Activated CD4-positive, alpha-beta T cell treated with anti-CD3 and anti-CD28 coated beads, Interleukin-2, amount 10 ng/mL, durations not matched to agents 24 days and 14 days (primary cell): ENCODE measurements at places on chromosomes 2 and 18.

- no peak overlapping the region for H3K27ac ChIP-seq
- peaks cover 6% of the 10 kb centered on the region for H3K36me3 ChIP-seq
- no peaks in the 10 kb centered on the region for H3K27me3 ChIP-seq
- no peak overlapping the region for H3K4me3 ChIP-seq
Measured at GRCh38 chr2:105587637-105588036, 157.1 kb upstream of the NCK2 start.

GRCh38 chr2:241855245-241855887 is 3.3 kb downstream of the PDCD1 start:
- H3K4me3 ChIP-seq: peak overlapping the region; percentile 89
- H3K27ac ChIP-seq: no peak overlapping the region
- no peak for DNase-seq

GRCh38 chr2:164960159-164960558 is 4.8 kb upstream of the SLC38A11 start:
- peaks cover 8% of the 10 kb centered on the region for H3K27me3 ChIP-seq
- no peaks in the 10 kb centered on the region for H3K36me3 ChIP-seq
- no peaks in the 10 kb centered on the region for H3K4me1 ChIP-seq
- no peak overlapping the region for H3K27ac ChIP-seq
- DNase-seq: no peak
- H3K4me3 ChIP-seq: no peak overlapping the region

- no peak for DNase-seq
- peaks cover 6% of the 10 kb centered on the region for H3K27me3 ChIP-seq
- no peak overlapping the region for H3K4me3 ChIP-seq
- H3K4me1 ChIP-seq: no peaks in the 10 kb centered on the region
Measured at GRCh38 chr2:227252831-227253230, 72.2 kb upstream of the MFF start.

- no peaks in the 10 kb centered on the region for H3K36me3 ChIP-seq
- DNase-seq: peak; percentile 48
- H3K27me3 ChIP-seq: peaks cover 8% of the 10 kb centered on the region
- H3K4me1 ChIP-seq: peaks cover 6% of the 10 kb centered on the region
- H3K4me3 ChIP-seq: no peak overlapping the region
Measured at GRCh38 chr2:128681507-128681906, 362.8 kb upstream of the HS6ST1 start.

DNA sequence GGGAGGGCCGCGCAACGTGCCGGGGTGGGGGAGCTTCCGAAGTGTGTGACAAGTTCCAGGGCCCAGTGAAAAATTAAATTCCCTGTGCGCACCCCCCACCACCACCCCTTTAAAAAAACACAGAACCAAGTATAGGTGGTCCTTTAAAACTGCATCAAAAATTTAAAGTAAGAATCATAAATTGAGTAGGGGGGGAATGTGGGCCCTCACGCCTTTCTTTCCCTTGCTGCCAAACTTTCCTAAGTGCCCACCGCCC is 2.5 kb downstream of the BCL11A start:
- no peak overlapping the region for H3K27ac ChIP-seq
- H3K4me3 ChIP-seq: peak overlapping the region; percentile 86
- peaks cover 2% of the 10 kb centered on the region for H3K36me3 ChIP-seq
- DNase-seq: no peak
- H3K4me1 ChIP-seq: peaks cover 26% of the 10 kb centered on the region

- no peak overlapping the region for H3K4me3 ChIP-seq
- no peak for DNase-seq
- no peaks in the 10 kb centered on the region for H3K27me3 ChIP-seq
- peaks cover 17% of the 10 kb centered on the region for H3K4me1 ChIP-seq
- H3K36me3 ChIP-seq: peaks cover 9% of the 10 kb centered on the region
Measured at GRCh38 chr2:97931118-97931857, 64.5 kb downstream of the TMEM131 start.

GRCh38 chr18:22983175-22983574 is 50.0 kb downstream of the RBBP8 start:
- H3K4me3 ChIP-seq: no peak overlapping the region
- DNase-seq: no peak
- H3K36me3 ChIP-seq: peaks cover 33% of the 10 kb centered on the region
- H3K4me1 ChIP-seq: peaks cover 9% of the 10 kb centered on the region

GRCh38 chr18:79524181-79525078 is 128.7 kb downstream of the NFATC1 start:
- H3K4me1 ChIP-seq: peaks cover 56% of the 10 kb centered on the region
- peak; percentile 79 for DNase-seq
- peak overlapping the region; percentile 76 for H3K4me3 ChIP-seq
- peak overlapping the region; percentile 92 for H3K27ac ChIP-seq
- H3K36me3 ChIP-seq: peaks cover 34% of the 10 kb centered on the region
- H3K27me3 ChIP-seq: no peaks in the 10 kb centered on the region

- peaks cover 6% of the 10 kb centered on the region for H3K4me1 ChIP-seq
- peaks cover 38% of the 10 kb centered on the region for H3K36me3 ChIP-seq
- no peaks in the 10 kb centered on the region for H3K27me3 ChIP-seq
- H3K27ac ChIP-seq: no peak overlapping the region
- no peak overlapping the region for H3K4me3 ChIP-seq
- no peak for DNase-seq
Measured at GRCh38 chr2:190457256-190457655, 49.1 kb downstream of the MFSD6 start.

GRCh38 chr2:177332026-177332991 is 60.3 kb upstream of the AGPS start:
- H3K4me1 ChIP-seq: peaks cover 15% of the 10 kb centered on the region
- peaks cover 6% of the 10 kb centered on the region for H3K36me3 ChIP-seq
- peak; percentile 88 for DNase-seq
- no peak overlapping the region for H3K4me3 ChIP-seq
- H3K27ac ChIP-seq: no peak overlapping the region
- no peaks in the 10 kb centered on the region for H3K27me3 ChIP-seq

- no peak overlapping the region for H3K27ac ChIP-seq
- peaks cover 22% of the 10 kb centered on the region for H3K27me3 ChIP-seq
- DNase-seq: peak; percentile 86
- peaks cover 4% of the 10 kb centered on the region for H3K4me1 ChIP-seq
- no peaks in the 10 kb centered on the region for H3K36me3 ChIP-seq
- no peak overlapping the region for H3K4me3 ChIP-seq
Measured at GRCh38 chr18:9771261-9771976, 63.3 kb downstream of the RAB31 start.

DNA sequence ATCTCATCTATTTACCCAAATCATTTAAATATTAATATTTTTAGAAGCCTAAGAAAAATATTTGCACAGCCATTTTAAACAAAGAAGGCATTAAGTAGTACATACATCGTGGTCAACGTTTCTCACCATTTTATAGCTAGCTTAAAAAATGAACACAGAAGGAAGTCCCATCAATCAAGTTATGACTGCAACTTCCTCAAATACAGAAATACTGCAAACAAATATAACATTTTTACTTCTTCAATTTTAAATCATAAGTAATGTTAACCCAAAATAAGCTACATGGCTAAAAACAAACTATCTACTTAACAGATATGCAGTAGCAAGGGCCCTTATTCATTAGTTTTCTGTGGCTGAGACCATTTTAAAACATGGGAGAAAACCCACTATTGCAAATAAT is 30.6 kb downstream of the ITSN2 start:
- peaks cover 7% of the 10 kb centered on the region for H3K4me1 ChIP-seq
- no peak overlapping the region for H3K27ac ChIP-seq
- no peak for DNase-seq
- no peaks in the 10 kb centered on the region for H3K36me3 ChIP-seq
- no peaks in the 10 kb centered on the region for H3K27me3 ChIP-seq

- DNase-seq: no peak
- no peak overlapping the region for H3K27ac ChIP-seq
- H3K4me1 ChIP-seq: no peaks in the 10 kb centered on the region
- H3K4me3 ChIP-seq: no peak overlapping the region
Measured at GRCh38 chr2:222033541-222033940, 265.3 kb downstream of the PAX3 start.

GRCh38 chr2:45229411-45229810 is 220.2 kb upstream of the SIX2 start:
- H3K27me3 ChIP-seq: peaks cover 22% of the 10 kb centered on the region
- no peak for DNase-seq
- H3K4me1 ChIP-seq: no peaks in the 10 kb centered on the region

DNA sequence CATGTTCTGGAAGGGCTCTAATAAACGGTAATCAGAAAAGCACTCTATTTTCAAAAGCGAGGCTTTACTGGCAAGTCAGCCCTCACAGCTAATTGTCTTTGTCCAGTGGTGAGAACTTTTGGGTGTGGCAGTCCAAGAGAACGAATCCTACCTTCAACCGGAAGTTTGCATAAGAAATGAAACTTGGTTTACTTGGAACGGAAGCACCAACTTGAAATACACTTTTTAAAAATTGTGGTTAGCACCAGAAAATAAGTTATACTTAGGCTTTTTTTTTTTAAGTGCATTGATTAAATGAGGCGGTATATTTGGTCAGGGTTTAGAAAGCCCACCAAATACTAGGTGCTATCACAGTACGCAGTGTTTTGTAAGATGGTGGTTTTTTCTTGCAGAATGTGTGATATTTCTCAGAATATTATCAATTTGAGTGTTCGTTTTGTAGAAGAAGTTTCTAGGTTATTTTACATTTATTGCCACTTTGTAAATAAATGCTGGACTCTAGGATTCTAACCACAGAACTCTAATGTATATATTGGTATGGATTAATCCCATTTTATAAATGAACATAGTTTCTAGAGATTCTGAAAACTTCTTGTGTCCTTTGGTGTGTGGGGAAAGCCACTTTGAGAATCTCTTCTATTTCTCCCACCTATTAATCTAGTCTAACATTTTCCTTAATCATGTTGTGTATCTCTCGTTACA is 1.2 kb downstream of the MYL12A start:
- peaks cover 34% of the 10 kb centered on the region for H3K36me3 ChIP-seq
- DNase-seq: peak; percentile 84
- peak overlapping the region; percentile 98 for H3K4me3 ChIP-seq
- H3K27ac ChIP-seq: peak overlapping the region; percentile 95
- H3K27me3 ChIP-seq: no peaks in the 10 kb centered on the region

- H3K36me3 ChIP-seq: no peaks in the 10 kb centered on the region
- H3K27ac ChIP-seq: no peak overlapping the region
- no peak for DNase-seq
- peaks cover 8% of the 10 kb centered on the region for H3K4me1 ChIP-seq
- no peaks in the 10 kb centered on the region for H3K27me3 ChIP-seq
- H3K4me3 ChIP-seq: no peak overlapping the region
Measured at GRCh38 chr2:190354003-190354690, 10.8 kb downstream of the INPP1 start.

- H3K27me3 ChIP-seq: peaks cover 22% of the 10 kb centered on the region
- H3K4me3 ChIP-seq: no peak overlapping the region
- peaks cover 5% of the 10 kb centered on the region for H3K4me1 ChIP-seq
- DNase-seq: no peak
- no peaks in the 10 kb centered on the region for H3K36me3 ChIP-seq
Measured at GRCh38 chr2:26616706-26617587, 24.2 kb downstream of the CIB4 start.

DNA sequence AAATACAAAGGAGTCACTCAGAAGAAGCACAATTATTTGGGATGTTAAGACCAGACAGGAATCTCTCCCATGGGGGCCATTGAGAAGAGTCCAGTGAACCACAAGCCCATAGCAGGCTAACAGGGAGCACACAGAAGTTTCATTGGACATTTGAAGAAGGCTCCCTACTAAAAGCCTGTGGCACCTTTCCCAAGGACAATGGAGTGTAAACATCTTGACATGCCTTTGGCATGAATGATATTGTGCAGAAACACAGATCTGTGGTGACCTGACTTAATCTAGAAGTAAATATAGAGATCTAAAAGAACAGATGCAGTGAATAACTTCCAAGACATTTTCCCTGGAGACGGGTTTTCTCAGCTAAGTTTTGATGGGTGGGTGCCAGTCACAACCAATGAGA is 221.5 kb downstream of the EPHA4 start:
- no peak for DNase-seq
- peaks cover 12% of the 10 kb centered on the region for H3K27me3 ChIP-seq
- H3K4me3 ChIP-seq: no peak overlapping the region
- H3K36me3 ChIP-seq: no peaks in the 10 kb centered on the region

- H3K4me1 ChIP-seq: peaks cover 44% of the 10 kb centered on the region
- peak overlapping the region; percentile 66 for H3K27ac ChIP-seq
- H3K4me3 ChIP-seq: peak overlapping the region; percentile 32
- peaks cover 4% of the 10 kb centered on the region for H3K27me3 ChIP-seq
- H3K36me3 ChIP-seq: peaks cover 44% of the 10 kb centered on the region
- DNase-seq: no peak
Measured at GRCh38 chr2:43424262-43425207, 171.3 kb downstream of the THADA start.

DNA sequence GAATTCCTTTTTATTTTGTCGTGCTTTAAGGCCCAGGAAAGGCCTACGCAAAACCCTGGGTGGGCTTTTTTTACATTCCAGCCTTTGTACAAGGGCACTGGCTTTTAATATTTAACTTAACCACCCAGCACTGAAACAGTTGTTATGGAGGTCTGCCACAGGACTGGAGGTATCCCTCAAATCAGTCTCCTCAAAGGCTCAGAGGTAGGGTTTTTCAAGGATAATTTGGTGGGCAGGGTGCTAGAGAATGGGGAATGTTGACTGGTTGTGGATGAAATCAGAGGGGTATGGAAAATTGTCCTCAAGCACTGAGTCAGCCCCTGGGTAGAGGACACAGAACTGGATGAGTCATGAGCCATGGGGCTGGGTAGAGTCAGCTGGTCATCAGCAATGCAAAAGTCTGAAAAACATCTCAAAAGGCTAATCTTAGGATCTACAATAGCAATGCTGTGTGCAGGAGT is 443.1 kb downstream of the THSD7B start:
- H3K27ac ChIP-seq: no peak overlapping the region
- no peak for DNase-seq
- H3K27me3 ChIP-seq: no peaks in the 10 kb centered on the region
- H3K36me3 ChIP-seq: no peaks in the 10 kb centered on the region
- H3K4me3 ChIP-seq: no peak overlapping the region
- H3K4me1 ChIP-seq: no peaks in the 10 kb centered on the region

DNA sequence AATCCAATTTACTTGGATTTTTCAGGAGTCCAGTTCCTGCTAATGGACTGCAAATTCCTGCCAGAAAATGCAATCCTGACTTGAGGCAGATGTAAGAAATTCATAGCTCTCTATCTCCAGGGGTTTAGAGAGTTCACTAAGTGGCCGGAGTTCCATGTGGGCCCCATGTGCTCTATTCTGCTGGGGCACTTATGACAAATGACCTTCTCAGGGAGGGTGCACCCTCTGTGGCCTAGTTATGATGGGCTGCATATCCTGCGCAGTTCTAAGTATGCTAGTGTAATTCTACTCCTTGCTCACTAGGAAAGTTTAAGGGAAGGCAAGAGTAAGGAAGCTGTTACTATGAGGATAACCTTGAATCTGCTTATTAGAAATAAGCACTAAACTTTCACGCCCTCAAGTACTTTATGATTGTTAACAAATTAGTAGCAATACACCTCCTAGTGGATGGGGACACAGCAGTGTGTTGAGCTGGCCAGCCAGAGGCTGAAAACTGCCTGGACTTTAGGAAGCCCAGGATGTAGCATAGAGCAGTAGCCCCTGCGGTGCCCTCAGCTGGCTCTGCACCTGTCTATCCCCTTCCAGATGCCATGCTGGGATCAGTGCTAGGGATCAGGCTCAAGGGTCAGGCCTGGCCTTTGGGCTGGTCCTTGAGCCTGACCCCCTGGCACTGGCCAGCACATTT is 14.4 kb downstream of the SMYD1 start:
- H3K4me3 ChIP-seq: no peak overlapping the region
- no peaks in the 10 kb centered on the region for H3K36me3 ChIP-seq
- no peaks in the 10 kb centered on the region for H3K4me1 ChIP-seq
- no peak for DNase-seq

GRCh38 chr18:23171581-23172156 is 36.4 kb downstream of the CABLES1 start:
- DNase-seq: no peak
- no peaks in the 10 kb centered on the region for H3K36me3 ChIP-seq
- H3K27ac ChIP-seq: no peak overlapping the region
- H3K4me3 ChIP-seq: no peak overlapping the region
